ENCODE measurements at places on chromosomes 6 and 20.

DNA sequence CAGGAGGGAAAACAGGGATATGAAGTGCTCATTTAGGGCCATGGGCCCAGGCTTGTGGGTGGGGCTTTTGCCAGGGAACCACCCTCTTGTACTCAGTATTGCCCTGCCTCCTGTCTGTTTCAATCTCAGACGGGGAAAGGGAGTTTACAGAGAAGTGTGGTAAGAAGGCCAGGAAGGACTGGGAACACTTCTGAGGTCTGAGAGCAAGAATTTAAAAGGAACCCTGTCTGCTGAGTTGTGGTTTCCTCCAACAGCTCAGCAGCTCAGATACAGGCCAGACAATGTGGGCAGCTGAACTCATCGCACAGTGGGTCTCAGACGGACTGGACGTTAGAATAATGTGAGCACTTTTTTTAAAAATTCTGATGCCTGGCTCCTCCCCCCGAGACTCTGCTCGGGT, 354.1 kb upstream of the ARID1B start:
- no peak for DNase-seq

GRCh38 chr6:142669471-142670351, 275.3 kb downstream of the HIVEP2 start:
- no peak for DNase-seq

DNA sequence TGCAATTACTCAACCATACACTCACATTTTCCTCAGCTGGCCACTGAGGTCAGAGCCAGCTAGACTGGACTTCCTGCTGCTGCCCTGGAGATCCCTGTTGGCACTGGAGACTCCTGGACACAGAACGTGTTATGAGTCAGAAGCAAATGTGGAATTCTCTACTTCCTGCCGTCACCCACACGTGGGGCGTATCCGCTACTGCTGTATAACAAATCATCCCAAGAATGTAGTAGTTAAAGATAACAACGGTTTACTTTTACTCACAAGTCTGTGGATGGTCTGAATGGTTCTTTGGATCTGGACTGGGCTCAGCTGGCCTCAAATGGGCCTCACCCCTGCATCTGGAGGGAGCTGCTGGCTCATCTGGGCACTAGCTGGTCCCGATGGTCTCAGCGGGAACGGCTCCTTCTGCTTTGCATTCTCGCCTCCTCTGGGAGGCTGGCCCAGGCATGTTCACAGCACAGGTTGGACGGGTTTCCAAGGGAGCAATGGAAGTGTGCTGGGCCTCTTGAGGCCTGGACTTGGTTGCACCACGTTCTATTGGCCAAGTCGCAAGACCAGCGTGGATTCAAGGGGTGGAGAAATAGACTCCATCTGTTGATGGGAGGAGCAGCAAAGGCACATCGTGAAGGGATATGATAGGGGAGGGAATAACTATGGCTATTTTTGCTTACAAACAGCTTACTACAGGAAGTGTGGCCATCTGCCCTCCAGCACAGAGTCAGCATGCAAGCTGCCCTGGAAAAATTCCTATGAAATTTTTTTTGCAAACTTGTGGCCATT, 118.5 kb downstream of the SNX5 start:
- DNase-seq, result no peak

DNA sequence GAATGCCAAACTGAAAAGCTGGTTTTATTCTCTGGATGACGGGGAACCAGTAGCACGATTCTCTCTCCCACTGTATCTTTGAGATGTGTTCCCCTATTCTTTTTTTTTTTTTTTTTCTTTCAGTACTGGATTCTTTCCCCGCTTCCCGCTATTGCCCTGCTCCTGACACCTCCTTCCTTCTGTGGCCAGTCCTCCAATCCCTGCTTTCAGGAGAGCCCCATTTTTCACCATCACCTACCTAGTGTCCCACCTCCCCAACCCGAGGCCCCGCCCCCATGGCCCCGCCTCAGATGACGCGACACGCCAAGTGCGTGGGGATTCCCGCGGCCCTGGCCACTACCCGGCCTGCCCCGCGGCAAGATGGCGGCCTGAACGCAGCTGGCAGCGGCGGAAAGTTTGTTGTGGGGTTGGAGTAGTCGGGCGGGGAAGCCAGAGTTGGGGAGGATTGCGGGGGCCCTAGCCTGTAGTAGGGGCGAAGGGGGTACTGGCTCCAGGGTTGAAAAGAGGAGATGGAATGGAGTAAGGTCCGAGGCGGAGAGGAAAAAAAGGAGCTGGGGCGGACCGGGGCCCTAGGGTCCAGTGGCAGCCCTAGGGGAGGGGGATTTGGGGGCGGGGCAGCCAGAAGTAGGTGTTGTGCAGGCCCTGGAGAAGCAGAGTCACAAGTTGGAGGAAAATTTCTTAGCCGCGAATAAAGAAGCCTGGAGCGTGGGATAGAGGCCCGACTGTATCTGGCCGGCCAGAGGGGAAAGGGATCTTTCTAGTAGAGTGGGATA, at the start of gene TJAP1:
Gene TJAP1, plus strand, starts transcription at position 336 of the 773 bp plus-strand sequence. CDS start 21,432 bp downstream, outside the sequence.
- peak; percentile 99 for DNase-seq

DNA sequence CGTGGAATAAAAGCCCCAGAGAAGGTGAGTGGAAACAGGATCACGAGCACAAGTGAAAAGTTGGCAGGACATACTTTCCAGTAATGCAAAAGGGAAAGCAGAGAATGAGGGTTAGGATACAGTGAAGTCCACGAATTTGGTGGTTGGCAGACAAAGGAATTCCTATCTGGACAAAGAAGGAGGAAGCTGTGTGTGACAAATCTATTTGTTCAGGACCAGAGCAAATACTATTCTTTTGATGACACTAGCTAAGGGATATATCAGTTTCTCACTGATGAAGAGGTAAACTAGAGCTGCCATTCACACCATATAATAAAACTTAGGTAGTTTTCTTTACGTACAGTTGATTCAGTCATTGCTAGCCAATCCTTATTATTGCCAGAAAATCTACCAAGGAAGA, 156.8 kb upstream of the GRIK2 start:
- no peak for DNase-seq

DNA sequence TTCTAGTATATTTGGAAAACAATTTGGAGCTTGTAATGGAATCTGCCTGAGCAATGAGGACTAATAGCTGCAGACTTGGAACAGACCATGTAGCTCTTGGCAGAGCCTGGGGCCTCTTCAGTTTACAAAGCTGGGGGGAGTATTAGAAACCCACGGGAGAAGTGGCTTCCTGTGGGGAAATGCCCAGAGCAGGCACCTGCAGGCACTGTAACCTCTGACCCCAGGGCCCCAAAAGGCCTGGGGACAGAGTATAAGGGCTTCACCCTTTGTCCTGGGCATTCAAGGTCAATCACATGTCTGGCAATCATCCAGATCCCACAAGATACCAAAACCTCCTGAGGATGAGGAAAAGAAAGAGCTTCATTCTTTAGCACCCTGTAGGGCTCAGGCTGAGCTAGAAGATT, 19.4 kb downstream of the PKIG start:
- no peak for DNase-seq

GRCh38 chr6:151436802-151437201, 15.1 kb downstream of the RMND1 start:
- DNase-seq, result no peak

- no peak for DNase-seq
Observed at GRCh38 chr20:62064770-62065673, 659 bp downstream of the TAF4 start.

GRCh38 chr20:21436205-21436604, 38.9 kb upstream of the NKX2-4 start:
- DNase-seq, result no peak

GRCh38 chr20:57660181-57660921, 40.1 kb upstream of the ZBP1 start:
- peak; percentile 9 for DNase-seq

DNA sequence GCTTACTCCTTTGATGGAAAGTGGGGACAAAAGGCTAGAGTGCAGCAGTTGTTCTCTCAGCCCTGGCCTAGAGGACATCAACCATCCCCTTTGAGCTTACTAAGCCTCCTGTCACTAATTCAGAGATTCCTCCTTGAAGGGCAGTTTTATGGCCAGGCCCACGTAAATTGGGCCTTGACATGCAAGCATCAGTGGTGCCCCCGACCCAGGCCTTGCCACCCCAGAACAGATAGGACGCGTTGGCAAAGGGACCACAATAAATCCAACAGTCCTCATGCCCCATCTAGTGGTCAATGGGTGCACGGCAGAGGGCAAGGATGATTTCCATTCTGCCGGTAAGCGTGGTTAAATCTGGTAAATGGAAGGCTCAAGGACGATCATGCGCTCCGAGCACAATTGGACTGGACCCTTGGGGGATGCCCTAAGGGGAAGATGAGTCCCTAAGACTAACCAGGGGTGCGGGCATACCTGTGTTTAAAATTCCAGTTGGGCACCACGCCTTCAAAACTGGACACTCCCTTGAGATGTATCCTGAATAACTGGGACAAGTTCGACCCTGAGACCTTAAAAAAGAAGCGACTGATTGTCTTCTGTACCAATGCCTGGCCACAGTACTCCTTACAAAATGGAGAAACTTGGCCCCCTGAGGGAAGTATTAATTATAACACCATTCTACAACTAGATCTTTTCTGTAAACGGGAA, 32.6 kb downstream of the CEP85L start:
- peak; percentile 80 for DNase-seq

DNA sequence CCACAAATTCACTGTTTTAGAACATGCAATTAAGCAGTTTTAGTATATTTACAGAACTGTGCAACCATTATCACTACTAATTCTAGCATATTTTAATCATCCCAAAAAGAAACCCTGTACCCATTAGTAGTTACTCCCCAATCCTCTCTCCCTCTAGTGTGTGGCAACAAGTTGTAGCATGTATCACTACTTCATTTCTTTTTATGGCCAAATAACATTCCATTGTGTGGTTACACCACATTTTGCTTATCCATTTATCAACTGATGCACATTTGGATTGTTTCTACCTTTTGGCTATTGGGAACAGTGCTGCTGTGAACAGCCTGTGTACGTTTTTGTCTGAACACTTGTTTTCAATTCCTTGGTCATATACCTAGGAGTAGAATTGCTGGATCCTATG, 31.5 kb upstream of the FKBP1A start:
- DNase-seq, result no peak

GRCh38 chr6:33904050-33904746, 100.4 kb upstream of the MLN start:
- DNase-seq, result peak; percentile 69

- no peak for DNase-seq
Observed at GRCh38 chr6:43575105-43575771, 600 bp downstream of the XPO5 start.

DNA sequence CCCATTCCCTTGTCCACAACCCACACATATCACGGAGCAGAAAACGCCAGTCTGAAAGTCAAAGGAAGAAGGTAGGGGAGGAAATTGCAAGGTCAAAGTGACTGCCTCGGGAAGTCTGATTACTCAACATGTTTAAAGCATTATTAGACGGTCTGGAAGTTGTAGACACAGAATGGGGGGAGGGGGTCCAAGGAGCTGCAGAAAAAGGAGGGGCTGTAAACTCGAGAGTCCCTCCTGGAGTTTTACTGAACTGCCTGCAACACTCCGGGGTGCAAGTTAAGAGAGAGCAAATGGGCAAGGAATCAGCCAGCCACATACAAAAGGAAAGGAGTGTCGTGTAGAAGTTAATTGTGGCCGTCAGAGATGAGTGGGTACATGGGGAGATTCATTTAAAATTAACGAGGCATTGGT, 417.7 kb upstream of the JARID2 start:
- no peak for DNase-seq

GRCh38 chr20:12086359-12086758, 168.7 kb downstream of the BTBD3 start:
- no peak for DNase-seq

DNA sequence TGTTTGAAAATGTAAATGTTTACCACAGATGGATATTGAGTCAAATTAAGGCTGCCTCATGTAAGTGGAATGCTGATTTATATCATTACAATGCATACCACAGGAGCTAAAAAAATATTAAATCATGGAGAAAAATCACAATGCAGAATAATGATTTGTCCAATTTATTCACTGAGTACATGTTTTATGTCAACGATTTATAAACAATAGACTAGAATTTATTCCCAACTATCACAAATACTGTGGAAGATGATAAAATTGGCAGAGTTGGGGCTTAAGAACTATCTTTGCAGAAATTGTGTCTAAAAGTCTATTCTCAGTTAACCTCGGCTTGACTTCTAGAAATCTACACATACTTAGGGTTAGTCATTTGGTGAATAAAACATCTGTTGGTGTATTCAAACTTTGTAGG, 472.1 kb upstream of the MARCKS start:
- DNase-seq, result no peak

DNA sequence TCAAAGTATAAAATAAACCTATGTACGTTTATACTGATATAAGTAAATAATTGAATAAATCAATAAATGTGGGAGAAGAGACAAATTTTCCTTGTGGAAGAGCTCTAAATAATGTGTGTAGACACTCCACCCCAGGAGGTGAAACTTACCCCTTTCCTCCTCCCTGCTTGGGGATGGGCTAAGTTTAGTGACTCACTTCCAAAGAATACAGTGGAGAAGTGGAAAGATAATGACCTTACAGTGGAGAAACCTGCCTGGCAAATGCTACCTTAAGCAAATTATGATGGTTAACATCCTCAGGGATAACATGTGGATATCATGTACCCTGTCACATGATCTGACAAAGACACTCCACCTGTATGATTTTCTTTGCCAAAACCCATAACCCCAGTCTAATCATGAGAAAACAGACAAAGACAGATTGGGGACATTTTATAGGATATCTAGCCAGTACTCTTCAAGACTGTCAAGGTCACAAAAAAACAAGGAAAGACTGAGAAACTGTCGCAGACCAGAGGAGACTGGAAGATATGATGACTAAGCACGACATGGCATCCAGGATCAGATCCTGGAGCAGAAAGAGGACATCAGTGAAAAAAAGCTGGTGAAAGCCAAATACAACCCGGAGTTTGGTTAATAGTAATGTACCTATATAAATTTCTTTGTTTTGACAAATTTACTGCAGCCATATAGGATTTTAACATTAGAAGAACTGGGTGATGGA, 195.5 kb upstream of the PRDM1 start:
- DNase-seq, result no peak

All from activated T-cell treated with anti-CD3 and anti-CD28 coated beads, Interleukin-2, amount 50 U/mL, for 24 hours (primary cell).